ENCODE measurements at places on chromosomes 4 and X.

GRCh38 chr4:54780149-54780495, 122.4 kb downstream of the KIT start:
- no peak for DNase-seq

DNA sequence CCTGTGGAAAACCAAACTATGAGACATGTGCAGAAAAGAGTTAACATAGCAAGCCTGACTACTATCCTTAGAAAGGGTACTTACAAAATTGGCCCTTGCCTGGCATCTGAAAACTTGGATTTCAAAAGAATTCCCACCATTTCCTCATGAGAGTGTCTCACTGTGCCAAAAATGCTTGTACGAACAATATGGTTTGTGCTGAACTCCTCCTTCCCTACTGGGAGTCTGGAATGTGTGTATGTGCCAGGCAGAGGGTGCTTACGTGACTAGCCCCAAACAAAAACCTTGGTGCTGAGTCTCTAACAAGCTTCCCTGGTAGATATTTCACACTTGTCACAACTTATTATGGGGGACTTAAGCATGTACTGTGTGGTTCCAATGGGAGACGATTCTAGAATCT, 81.7 kb upstream of the GIMD1 start:
- DNase-seq = no peak

GRCh38 chrX:18042776-18043175, 177.9 kb downstream of the BEND2 start:
- DNase-seq = no peak

GRCh38 chr4:14384824-14385223, 617.5 kb upstream of the CPEB2 start:
- DNase-seq = no peak

GRCh38 chr4:181507938-181508337, 735.3 kb upstream of the TENM3 start:
- no peak for DNase-seq

- DNase-seq = no peak
These were observed 1592.9 kb upstream of the TENM3 start for GRCh38 chr4:180650273-180650672.

GRCh38 chr4:67030636-67031035, 514.7 kb downstream of the CENPC start:
- no peak for DNase-seq

GRCh38 chrX:39616098-39616729, 481.5 kb downstream of the BCOR start:
- DNase-seq = no peak

DNA sequence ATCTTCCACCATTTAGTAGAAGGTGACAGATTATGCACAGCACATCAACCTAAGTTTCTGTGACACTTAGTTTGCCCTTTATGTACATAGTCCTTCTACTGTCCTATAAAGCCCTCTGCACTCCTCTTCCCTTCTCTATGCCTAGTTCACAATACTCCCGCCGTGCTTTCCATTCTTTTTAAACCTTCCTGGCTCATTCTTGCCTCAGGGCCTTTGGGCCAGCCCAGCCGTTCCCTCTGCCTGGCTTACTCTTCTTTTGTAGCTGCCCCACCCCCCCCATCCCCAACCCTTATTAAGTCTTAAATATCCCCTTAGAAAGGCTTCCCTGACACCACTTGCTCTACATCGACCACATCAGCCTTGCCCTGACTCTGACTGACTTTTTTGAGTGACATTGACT, 33.0 kb downstream of the SGMS2 start:
- no peak for DNase-seq

DNA sequence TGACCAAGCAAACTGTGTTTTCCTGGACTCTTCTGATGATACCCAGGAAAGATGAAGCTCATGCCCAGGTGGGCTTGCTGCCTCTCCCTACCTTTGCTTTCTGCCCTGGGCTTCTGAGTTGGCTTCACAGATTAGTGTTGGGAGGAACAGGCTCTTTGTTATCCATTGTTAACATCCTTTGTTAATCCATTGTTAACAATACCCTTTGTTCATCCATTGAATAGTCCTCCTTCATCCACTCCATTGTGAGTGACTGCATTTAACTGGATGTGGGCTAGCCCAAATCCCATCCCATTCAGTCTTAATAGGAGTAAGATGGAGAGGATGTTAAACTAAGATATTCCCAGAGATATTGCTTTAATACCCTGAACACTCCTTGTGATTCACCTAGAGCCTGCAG, 199.0 kb upstream of the LNX1 start:
- no peak for DNase-seq

All from right forelimb (tissue), 1 donor.